Fibroblast of skin of abdomen (primary cell): ENCODE measurements at places on chromosomes 11 and 22.

- peak; percentile 35 for DNase-seq
Observed at GRCh38 chr22:35425971-35426800, 26.2 kb downstream of the MCM5 start.

DNA sequence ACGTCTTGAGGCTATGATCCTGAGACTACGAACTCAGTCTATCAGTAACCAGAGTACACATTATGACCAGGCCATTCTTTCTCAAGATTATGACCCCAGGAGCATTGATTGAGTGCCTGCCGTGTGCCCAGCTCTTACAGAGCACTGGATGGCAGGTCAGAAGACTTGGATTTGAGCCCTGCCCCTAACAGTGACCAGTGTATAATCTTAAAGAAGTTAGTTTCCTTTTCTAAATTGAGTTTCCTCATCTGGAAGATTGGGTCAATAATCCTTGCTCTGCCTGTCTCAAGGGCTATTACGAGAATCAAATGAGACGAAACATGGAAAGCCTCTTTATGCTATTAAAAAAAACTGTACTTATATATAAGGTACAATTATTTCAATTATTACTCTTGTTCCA, 38.2 kb downstream of the SLCO2B1 start:
- DNase-seq, result no peak

- DNase-seq, result no peak
Observed at GRCh38 chr11:45754261-45754709, 50.7 kb upstream of the SLC35C1 start.

- DNase-seq, result no peak
Observed at GRCh38 chr11:109377039-109377742, 44.8 kb upstream of the C11orf87 start.
